NCI-H1105 treated with DMSO at 0.1 percent for 48 hours (cell line): ENCODE measurements at places on chromosomes 2 and 18.

- DNase-seq, result no peak
Observed at GRCh38 chr2:224033601-224034000, 5.5 kb downstream of the SERPINE2 start.

- DNase-seq, result no peak
Observed at GRCh38 chr2:141490886-141491285, 639.9 kb downstream of the LRP1B start.

DNA sequence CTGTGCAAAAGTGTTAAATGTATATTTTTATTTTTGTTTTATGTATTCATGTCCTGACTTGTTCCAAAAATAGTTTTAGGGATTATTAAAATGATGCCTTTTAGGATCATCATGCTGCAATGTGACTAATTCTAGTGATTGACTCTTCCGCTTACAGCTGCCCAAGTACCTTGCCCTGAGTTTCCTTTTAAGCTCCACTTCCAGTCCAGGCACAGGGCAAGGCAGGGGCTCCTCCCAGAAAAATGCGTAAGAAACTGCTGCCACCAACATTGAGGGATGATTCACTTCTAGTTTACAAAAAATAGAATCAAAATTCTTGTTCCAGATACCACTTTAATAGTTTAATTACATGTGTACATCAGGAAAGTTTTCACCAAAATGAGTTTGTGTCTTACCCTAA, 116.4 kb downstream of the IRS1 start:
- no peak for DNase-seq

- DNase-seq, result no peak
Observed at GRCh38 chr2:133326652-133327397, 241.4 kb downstream of the NCKAP5 start.

DNA sequence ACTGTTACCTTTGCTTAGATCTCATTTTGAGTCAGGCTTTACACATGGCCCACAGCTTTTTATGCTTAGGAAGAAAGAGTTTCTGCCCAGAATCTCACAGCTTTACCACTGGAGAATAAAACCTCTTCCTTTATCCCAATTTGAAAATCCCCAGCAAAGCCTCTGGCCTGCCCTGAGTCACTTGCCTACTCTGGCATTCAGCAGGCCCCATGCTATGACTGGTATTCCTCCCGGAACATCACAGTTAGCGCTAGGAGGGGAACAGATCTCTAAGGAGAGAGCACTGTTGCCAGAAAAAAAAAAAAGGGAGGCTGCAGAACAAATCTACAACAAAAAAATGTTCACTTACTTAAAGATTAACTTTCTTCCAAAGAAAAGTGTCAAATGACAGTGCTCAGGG, 152.9 kb upstream of the DNMT3A start:
- DNase-seq, result no peak
